Effector memory CD4-positive, alpha-beta T cell (primary cell): ENCODE measurements at places on chromosomes 4 and X.

DNA sequence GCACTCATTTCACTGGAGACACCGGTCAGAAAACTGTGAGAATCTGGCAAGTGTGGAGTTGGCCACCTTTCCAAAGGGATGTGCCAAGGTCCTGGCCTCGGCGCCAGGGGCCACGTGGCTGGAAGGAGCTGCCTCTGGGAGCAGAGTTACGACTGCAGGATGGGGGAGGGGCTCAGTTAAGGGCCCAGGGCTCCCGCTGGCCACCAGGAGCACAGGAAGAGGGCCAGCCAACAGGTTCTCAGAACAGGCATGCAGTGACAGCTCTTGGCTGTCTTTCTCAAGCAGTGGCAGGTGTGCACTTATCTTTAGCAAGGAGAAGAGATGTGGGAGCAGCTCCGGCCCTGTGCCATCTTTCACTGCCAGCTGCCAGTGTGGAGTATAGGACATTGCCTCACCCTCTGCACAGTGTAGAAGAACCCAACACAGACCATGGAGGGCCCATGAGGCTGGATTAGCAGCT is 115.9 kb upstream of the RBPJ start:
- no peak for DNase-seq

- no peak for DNase-seq
Measured at GRCh38 chrX:136199365-136199764, 51.8 kb downstream of the MAP7D3 start.

DNA sequence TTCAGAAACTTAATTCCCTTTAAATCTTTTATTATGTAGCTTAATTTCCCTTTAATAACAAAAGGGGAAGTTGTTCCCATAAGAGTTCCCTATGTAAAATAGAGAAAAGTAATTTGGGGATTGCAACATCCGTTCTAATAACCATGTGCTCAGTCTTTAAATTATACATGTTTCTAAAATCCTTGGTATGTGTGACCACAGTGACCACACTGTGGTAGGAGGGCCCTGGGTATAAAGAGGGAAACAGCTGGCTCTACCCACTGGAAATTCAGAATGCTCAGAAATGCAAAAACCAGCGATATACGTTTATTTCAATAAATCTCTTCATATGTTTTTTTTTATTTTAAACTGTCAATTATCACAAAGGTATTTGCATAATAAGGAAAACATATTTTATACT is 219.1 kb downstream of the FGF13 start:
- DNase-seq = no peak

- DNase-seq = no peak
Measured at GRCh38 chrX:49977319-49978090, 55.1 kb downstream of the CLCN5 start.

- DNase-seq = no peak
Measured at GRCh38 chrX:120749141-120749846, 119.4 kb upstream of the C1GALT1C1 start.

DNA sequence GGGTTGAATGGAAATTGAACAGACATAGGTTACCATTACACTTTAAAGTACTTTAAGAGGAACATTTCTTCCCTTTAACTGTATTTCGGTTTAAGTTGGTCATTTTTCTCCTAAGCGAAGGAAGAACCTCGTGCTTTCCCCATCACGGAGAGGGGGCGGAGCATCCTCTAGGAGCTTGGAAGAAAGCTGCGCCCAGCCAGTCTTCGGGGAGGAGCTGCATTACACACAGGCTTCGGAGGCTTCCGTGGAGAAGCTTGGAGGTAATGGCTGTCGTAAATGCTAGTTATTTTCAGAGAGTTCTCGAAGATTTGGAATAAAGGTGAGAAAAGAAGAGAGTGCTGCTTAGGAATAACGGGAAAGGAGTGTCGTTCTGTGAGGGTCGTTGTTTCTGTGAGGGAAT is at the start of gene PWWP3B:
PWWP3B (plus strand) TSS at position 199 of the 400 bp plus-strand sequence. CDS start 37,128 bp downstream, outside the sequence.
- no peak for DNase-seq

DNA sequence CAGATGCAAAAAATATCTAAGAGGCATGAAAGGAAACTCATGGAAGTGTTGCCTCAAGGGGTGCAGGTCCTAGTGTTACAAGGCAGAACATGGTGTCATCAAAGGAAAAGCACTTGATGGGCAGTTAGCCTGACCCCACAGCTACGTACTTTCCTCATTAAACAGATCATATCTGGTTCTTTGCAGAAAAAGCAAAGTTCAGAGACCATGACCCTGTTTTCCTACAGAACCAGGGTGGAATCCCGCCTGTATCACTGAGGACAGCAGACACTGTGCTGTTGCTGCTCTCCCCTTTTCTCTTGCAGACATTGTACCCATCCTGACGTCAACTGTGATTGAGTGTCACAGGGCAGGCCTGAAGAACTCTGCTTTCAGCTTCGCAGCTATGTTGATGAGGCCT is 91.7 kb downstream of the RFC1 start:
- no peak for DNase-seq

GRCh38 chr4:57020467-57021101 is 41.9 kb downstream of the POLR2B start:
- no peak for DNase-seq

DNA sequence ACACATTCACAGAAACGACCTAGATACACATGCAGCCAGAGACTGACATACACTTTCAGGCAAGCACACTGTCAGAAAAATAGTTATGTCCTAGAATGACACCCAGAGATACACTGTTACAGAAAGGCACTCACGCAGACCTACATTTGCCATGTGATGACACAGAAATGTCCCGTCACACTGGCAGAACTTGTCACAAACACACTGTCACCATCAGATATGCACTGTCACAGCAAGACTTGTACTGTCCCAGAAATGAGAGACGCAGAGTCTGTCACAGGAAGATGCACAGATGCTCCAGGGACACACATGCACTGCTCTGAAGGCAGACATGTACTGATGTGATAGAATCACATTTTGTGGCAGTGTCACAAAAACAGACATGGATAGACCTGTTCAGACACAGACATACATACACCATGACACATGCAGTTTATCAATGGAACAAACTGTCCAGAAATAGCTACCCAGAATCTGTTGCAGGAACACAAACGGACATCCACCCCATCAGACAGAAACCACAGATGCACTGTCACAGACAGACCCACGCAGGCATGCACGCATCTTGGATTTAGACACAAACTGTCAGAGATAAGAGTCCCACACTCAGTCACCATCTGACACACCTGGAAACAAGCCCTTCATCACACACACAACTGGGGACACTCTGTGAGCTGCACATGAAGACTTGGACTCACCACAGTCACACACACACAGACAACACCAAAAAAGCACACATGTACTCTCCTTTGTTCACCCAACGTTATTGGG is 1.3 kb upstream of the PIM2 start:
- DNase-seq = peak; percentile 26

DNA sequence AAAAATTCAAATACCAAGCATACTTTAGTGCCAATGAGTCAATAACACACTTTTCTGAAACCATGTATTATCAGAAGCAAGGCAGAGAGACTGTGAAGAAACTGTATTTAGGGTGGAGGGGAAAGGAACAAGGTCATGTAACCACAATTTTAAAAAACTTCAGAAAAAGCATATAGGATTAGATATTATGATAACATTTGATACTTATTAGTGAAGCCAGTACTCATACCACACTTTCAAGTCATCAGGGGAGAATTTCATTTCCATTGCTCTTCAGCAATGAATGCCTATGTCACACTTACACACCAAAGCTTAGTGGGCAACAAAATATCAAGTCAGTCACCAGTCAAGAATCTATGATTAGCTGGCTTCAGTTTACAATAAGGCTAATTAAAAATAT is 602.2 kb downstream of the IL15 start:
- no peak for DNase-seq

- no peak for DNase-seq
Measured at GRCh38 chrX:16836371-16836770, 33.8 kb downstream of the RBBP7 start.

DNA sequence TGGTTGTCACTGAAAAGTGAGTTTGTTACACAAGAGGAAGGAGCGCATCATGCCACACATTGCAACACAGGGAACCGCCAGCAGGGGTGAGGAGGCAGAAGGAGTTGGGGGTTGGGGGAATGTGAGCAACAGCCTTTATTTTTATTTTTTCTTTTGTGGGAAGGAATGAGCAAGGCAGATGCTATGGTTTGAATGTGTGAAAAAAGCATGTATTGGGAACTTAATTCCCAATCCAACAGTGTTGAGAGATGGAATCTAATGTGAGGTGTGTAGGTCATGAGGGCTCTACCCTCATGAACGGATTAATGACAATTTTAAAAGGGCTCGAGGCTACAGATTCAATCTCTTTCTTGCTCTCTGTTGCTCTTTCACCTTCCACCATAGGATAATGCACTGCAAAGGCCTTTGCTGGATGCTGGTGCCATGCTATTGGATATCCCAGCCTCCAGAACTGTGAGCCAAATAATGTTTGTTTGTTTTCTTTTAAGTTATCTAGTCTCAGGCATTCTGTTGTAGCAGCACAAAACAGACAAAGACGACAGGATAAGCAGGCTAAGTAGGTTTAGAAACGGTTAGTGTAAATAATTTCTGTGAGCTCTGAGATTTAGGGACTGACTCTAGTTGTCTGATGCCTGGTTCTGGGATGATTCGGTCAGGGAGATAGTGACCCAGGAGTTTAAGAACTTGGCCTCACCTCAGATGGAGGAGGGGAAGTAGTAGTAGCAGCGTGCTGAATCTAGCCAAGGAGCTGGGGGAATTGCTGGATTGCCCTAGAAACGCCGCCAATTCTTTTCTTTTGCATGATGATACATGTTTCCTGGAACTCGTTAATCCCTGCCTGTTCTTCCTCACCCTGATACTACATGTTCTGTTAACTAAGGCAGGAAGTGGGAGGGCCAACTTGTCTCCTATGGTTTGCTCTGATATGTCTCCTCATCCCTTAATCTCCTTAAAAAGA is 156.6 kb upstream of the CTSO start:
- DNase-seq = no peak

DNA sequence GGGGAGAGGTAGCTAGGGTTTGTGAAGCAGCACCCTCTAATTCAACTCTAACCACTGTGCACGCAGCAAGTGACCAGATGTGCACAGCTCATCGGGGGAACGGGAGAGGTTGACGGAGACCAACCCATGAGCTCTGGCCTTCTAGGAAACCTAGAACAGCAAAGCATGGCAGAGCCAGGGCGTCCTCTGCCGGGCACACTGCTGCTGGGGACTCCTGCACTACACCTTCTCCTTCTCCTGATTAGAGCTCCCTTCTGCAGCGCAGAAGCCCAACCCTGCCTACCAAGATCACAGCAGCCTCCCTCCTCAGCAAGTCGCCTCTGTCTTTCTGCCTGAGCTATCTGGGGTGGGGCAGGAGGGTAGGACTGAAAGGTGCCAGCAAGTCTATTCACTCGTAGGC is 252.3 kb upstream of the PSAPL1 start:
- DNase-seq = no peak

DNA sequence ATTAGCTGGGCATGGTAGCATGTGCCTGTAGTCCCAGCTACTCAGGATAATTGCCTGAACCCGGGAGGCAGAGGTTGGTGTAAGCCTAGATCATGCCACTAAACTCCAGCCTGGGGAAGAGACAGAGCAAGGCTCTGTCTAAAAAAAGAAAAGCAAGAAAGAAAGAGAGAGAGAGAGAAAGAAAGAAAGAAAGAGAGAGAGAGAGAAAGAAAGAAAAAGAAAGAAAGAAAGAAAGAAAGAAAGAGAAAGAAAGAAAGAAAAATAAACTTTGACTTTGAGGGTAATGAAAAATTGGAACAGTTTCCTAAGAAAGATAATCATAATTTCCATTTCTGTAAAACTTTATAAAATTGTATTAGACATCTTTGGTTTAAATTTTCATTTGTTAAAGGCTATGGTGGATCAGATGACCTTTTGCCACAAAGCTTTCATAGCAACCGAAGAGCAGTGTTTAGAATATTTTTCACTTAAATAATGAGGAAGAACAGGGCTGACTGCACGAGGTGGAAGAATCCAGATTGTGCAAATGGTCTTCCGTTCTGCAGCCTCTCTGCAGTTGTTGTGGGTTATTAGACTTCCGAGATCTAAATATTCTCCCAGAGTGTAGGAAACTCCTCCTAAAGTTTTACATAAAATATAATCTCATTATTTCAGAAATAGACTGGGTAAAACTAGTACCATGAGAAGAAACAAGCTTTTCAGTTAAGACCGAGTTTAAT is 55.9 kb downstream of the RBM47 start:
- DNase-seq = no peak

DNA sequence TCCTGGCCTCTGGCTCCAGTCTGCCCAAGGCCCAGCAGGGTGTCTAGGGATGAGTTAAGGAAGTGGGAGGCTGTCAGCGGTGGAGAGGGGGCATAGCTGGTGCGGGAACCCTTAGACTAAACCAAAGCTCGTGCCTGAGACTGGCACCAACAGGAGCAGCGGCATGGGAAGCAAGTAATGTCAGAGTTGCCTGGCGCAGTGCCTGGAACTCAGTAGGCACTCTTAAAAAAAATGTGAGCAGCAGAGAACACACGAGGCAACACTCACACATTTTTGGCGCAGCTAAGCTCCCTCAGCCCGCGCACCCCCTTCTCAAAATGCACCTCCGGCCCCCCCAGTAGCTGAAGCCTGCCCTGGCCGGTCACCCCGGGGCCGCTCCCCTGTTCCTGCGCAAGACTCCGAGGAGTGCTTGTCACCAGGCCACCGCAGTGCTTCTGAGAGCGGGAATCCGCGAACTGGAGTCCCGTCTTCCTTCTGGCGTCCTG is 583 bp downstream of the GABRE start:
- DNase-seq = no peak

- no peak for DNase-seq
Measured at GRCh38 chr4:66212489-66212888, 542.2 kb upstream of the EPHA5 start.
